ENCODE measurements at places on chromosomes 4 and X. TPM values are rescaled to one million over a fixed set of nuclear protein-coding genes. Genes with fewer than 3 reads are reported as not detected.

GRCh38 chr4:77093401-77093800, 17.6 kb upstream of the CCNI start:
- DNase-seq: no peak

The LPAR4 gene
- 40.8 TPM for total RNA-seq

GRCh38 chr4:121168446-121169281, 4.5 kb upstream of the TNIP3 start:
- DNase-seq: no peak

GRCh38 chr4:119833611-119834010, 205.0 kb upstream of the PDE5A start:
- DNase-seq: peak; percentile 5

The DMP1 gene
- total RNA-seq: not detected

The DKK2 gene
- total RNA-seq: 21.2 TPM
